COLO829 (cell line): ENCODE measurements at places on chromosomes 7 and 10.

- DNase-seq = no peak
Measured at GRCh38 chr10:113379091-113379490, 173.8 kb upstream of the HABP2 start.

- no peak for DNase-seq
Measured at GRCh38 chr10:60994128-60994527, 50.1 kb upstream of the RHOBTB1 start.

- peak; percentile 22 for DNase-seq
Measured at GRCh38 chr10:96513698-96514561, at the start of gene TLL2. TLL2 (minus strand) TSS chr10:96513926; CDS start chr10:96513685, 241 bp downstream.

DNA sequence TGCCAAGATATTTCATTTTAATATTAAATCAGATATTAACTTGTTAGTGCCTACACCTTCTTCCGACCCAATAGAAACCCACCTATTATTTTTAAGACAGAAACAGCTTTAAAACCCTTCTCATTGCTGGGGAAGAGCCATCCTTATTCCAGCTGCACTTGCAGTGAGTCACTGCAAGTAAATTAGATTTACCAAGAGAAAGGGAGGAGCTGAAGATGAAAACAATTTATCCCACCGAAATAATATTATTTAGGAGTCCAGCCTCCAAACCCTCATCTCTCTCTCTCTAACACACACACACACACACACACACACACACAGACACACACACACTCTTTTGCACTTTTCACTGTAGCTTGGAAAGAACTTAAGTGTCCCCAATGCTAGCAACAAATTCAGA, 26.9 kb downstream of the TWIST1 start:
- DNase-seq = no peak

DNA sequence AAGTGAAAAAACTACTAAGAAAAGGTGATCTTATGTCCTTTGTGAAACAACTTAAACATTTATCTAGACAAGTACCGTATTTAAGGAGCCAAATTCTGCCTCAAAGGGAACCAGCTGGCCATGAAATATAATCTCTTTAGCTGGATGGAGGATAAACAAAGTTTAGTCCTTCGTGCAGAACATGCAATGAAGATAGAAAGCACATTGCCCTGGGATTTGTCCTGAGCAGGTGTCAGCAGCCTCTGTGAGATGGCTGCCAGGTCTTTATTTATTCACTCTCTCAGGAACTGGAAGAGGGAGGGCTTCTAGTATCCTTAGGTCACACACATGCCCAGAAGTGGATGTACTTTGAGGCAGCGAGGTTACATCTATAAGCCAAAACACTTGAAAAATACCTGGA, 57.4 kb upstream of the CASD1 start:
- no peak for DNase-seq

GRCh38 chr10:86635402-86635801, 18.9 kb upstream of the OPN4 start:
- no peak for DNase-seq

DNA sequence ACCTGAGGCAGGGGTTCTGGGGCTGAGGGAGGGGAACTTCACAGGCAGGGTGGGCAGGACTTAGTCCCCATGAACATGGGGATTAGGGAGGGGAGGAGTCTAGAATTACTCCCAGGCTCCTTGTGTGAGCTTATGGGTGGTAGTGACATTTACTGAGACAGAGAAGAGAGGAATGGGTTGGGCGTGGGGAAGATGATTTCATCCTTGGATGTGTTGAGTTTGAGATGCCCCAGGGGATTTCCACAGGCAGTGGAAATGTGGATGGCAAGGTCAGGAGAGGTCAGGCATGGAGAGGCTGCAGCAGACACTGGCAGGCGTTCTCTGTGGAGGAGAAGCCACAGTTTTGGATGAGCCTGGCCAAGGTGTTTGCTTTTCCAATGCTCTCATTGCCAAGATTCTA, 26.4 kb upstream of the GSDME start:
- no peak for DNase-seq

GRCh38 chr10:125886914-125887512, 5.9 kb upstream of the DHX32 start:
- no peak for DNase-seq
